ENCODE measurements at places on chromosomes 3 and 15.

- DNase-seq = no peak
Observed at GRCh38 chr3:187406927-187407326, 38.7 kb downstream of the RTP4 start.

DNA sequence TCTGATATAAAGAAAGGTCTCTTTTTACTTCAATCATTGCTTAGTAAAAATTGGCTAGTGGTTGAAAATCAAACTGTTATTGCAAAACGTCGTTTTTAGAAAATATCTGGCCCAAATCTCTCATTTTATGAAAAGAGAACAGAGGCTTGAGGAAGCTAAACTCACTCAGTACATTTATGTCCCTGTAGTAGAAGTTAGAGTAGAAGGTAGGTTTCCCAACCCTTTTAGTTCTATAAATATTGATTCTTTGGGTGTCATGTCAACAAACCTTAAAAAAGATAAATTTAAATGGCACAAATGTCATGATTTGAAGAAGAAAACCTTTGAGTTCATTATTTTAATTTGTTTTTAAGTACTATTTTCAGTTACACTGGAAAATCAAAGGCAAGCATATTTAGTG, 722.3 kb upstream of the NECTIN3 start:
- DNase-seq = no peak

- DNase-seq = no peak
Observed at GRCh38 chr3:48750856-48751255, 33.8 kb upstream of the IP6K2 start.

GRCh38 chr15:89341316-89342005, 6.8 kb upstream of the POLG start:
- DNase-seq = no peak

GRCh38 chr15:54502416-54503075, 524.3 kb downstream of the UNC13C start:
- no peak for DNase-seq

GRCh38 chr3:165624761-165625160, 212.5 kb downstream of the BCHE start:
- no peak for DNase-seq

GRCh38 chr3:188315553-188315952, 161.6 kb downstream of the LPP start:
- no peak for DNase-seq

DNA sequence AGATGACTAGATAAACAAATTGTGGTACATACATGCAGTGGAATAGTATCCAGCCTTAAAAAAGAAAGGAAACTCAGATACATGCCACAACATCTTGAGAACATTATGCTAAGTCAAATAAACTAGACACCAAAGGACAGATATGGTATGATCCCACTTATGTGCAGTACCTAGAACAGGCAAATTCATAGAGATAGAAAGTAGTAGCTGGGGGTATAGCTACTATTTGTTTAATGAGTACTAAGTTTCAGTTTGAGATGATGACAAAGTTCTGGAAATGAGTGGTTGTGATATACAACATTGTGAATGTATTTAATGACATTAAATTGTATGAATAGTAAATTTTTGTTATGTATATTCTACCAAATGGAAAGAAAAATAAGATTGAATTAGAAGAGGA, 477.2 kb upstream of the CFAP20DC start:
- no peak for DNase-seq
